ENCODE measurements at places on chromosomes 13 and 19.

DNA sequence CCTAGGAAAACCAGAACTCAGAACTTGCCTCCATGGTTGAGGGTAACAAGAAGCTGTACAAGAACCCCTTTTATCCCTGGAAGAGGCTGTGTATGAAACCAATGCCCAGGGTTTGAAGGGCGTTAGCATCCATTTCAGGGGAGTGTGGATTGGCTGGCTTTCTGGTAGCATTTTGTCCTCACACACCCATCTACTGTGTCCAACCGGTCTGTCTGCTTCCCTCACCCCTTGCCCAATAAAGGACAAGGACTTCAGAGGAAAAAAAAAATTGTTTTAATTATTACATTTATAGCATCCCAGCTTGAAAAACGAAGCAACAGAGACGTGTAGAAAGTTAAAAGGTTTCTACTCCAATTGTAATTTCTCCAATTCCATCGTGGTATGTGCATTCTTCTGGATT lies 2.7 kb upstream of the CYP4F8 start:
- no peak for DNase-seq

DNA sequence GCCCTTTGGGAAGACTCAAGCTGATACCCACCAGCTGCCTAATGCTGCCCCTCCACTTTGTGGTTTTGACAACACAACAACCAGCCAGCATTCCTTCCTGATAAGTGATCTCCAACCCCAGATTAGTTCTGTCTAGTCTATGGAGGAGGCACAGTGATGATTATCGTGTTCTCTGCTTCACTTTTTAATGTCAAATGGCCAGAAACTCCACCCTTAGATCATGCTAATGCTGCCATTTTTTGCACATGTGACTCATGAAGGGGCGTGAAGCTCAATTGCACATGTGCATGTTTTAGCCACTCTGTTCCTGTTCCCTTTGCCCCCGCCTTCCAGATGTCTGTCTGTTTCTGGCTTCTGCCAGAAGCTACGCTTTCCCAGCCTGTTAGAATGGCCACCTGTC lies 199.8 kb downstream of the COG6 start:
- DNase-seq: no peak

GRCh38 chr13:105334211-105334610 lies 1201.3 kb downstream of the EFNB2 start:
- DNase-seq: peak; percentile 71

GRCh38 chr13:32409561-32410421 lies 18.1 kb downstream of the N4BP2L1 start:
- DNase-seq: peak; percentile 66

DNA sequence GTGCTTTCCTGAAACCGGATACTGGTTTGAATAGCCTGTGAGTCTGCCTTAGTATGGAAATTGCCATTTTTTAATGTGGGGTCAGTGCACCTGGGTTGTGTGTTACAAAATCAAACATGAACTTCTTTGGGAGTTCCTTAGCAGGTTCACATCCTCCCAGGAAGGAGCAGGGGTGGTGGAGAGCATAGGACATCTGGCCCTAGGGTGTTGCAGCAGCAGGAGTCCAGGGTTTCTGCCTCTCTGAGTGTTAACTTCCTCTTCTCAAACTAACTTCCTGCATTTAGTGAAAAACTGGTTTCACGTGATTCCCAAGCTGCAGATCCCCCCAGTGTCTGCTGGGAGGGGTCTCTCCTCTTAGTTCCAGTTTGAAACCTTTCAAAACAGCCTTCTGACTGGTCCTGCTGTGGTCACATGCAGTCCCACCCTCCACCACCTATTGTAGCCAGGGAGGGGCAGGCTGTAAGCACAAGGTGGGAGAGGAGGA lies 7.2 kb downstream of the RNASEH2B start:
- DNase-seq: no peak

DNA sequence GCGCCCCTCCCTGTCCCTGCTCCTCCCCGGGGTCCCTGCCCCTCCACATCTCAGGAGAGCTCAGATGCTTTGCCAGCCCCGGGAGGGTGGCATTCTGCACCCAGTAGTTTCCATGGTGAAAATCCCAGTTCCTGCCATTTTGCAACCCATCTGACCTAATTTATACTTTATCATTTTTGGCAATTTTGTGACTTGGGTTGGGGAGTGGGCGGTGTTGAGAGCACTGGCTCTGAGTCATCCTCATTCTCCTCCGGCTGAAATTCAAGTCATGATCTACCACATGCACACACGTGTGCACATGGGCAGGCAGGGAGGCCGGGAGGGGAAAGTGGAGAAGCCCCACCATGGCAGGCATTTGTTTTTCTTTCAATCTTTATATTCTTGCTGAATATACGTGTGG lies 208.6 kb downstream of the URI1 start:
- no peak for DNase-seq

GRCh38 chr13:93882086-93882651 lies 597.3 kb downstream of the DCT start:
- DNase-seq: no peak

DNA sequence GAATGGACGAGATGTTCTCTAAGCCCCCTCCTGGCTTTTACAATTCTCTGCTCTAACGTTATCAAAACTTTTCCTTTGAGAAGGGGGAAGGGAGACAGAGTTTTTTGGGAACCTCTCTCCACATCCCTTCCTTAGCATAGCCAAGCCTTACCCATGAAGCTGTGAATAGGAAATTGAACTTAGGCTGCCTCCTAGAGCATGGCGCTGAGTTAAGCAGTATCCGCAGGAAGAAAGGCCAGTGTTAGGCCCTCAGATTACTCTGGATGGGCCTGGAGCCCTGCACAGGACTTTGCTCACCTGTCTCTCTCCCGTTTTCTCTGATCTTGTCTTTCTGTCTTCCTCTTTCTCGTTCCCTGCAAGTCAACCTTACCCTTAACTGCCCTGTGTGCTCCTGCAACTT lies 39.6 kb downstream of the CYP2B6 start:
- no peak for DNase-seq

- DNase-seq: no peak
Measured at GRCh38 chr13:40518481-40518882, 148.0 kb downstream of the FOXO1 start.

DNA sequence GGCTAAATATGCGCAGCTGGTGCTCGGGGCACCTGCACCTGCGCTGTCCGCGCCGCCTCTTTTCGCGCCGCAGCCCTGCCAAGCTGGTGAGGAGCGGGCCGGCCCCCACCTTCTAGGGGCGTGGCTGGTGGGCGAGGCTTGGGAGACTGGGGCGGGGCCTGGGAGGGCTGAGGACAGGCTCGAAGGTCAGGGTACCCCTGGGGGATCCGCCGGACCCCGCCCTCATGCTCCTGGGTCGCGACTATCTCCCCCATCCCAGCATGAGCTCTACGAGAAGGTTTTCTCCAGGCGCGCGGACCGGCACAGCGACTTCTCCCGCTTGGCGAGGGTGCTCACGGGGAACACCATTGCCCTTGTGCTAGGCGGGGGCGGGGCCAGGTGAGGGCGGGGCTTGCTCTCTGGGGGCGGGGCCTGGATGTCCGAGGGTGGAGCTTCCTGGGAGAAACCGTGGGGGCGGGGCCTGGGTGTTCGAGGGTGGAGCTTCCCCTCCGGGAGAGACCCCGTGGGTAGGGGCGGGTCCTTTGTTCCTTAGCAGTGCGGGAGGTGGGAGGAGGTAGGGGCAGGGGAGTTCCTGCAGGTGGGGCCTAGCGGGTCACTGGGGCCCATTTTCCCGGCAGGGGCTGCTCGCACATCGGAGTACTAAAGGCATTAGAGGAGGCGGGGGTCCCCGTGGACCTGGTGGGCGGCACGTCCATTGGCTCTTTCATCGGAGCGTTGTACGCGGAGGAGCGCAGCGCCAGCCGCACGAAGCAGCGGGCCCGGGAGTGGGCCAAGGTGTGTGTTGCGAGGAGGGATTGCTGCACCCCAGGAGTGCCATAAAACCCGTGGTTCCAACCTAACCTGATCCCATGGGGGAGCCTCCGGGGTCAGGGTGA lies 19.7 kb downstream of the PNPLA6 start:
- DNase-seq: no peak

DNA sequence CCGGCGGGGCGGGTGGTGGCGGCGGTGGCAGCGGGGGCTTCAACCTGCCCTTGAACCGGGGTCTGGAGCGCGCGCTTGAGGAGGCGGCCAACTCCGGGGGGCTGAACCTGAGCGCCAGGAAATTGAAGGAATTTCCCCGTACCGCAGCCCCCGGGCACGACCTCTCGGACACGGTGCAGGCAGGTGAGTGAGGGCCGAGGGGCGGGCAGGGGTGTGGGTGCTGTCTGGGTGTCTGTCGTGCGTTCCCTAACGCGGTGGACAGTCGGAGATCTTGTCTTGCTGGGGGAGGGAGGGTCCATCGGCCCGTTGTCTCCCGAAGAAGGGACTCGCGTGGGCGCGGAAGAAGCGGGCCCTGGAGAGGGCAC lies 533 bp downstream of the LRCH1 start:
- DNase-seq: no peak

DNA sequence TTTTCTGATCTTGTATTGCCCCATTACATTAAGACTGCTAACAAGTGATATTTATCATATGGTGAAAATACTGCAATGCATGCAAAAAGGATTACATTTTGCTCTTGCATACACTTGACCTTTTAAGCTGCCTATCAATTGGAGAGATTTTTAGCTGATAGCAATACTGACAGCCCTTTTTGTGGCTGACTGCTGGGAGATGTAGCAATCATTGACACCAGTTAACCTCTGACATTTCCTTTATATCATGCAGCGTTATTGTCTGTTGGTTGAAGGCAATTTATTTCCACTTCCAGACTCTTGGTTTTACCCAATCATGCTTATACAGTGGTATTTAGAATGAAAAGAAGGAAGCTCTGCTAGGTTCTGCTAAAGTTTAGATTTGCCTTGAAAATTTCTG lies 364.0 kb downstream of the LMO7 start:
- no peak for DNase-seq

GRCh38 chr13:73943137-73943964 lies 190.9 kb downstream of the KLF12 start:
- DNase-seq: no peak

DNA sequence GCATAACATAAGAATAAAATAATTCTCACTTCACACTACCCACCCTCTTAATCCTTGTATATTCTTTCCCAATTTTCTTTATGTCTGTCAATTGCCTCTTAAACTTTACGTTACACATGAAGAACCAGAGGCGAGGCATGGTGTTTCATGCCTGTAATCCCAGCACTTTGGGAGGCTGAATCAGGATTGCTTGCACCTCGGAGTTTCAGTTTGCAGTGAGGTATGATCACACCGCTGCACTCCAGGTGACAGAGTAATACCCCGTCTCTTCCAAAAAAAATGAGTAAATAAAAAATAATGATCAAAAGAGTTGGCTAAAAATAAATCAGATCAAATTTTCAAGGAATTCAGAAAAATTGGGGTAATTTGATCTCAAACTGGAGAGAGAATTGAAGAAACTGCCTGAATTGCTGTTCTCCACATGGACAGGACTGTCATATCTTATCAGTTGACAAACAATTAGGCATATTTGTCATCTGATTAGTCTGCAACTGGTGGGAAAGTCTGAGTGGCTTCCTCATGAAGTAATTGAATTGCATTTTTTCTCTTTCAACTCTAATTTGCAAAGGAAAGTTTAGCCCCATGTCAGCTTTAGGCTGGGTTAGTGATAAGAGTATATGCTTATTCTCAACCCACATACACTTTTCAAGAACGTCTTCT lies 302.9 kb downstream of the ITGBL1 start:
- no peak for DNase-seq

GRCh38 chr19:1214862-1215731 lies 9.5 kb downstream of the STK11 start:
- no peak for DNase-seq

DNA sequence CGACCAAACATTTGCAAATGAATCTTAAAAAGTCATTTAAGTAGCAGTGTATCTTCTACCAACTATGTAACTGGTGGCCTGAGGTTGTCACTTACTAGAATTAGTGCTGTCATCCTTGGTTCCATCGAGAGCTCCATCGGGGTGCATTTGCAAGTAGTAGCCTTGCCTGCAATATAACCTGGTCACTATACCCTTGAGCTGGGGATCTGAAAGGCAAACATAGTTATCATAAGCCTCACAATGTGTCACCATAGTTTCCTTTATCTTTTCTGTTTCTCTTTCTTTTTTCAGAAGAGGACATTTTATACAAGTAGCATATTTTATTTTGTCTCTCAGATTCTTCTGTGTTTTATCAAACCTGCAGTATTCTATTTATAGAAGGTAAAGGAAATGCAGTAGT lies 422.6 kb downstream of the ITGBL1 start:
- no peak for DNase-seq

DNA sequence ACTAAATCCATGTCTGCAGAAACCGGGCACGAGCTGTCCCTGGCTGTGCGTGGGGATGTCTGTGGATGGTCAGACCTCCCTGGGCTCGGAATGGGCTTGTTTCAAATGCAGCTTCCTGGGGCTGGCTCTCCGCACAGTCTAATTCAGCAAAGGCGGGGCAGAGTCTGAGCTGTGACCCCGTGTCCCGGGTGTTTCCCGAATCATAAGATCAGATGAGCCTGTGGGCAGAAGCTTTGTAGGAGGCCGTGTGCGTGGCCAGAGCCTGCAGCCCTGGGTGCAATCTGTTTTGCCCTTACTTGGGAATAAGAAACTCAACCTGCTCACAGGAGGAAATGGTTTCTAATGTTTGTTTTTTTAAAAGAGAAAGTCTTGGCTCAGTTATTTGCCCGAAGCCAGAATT lies 13.9 kb upstream of the GNA11 start:
- DNase-seq: no peak

DNA sequence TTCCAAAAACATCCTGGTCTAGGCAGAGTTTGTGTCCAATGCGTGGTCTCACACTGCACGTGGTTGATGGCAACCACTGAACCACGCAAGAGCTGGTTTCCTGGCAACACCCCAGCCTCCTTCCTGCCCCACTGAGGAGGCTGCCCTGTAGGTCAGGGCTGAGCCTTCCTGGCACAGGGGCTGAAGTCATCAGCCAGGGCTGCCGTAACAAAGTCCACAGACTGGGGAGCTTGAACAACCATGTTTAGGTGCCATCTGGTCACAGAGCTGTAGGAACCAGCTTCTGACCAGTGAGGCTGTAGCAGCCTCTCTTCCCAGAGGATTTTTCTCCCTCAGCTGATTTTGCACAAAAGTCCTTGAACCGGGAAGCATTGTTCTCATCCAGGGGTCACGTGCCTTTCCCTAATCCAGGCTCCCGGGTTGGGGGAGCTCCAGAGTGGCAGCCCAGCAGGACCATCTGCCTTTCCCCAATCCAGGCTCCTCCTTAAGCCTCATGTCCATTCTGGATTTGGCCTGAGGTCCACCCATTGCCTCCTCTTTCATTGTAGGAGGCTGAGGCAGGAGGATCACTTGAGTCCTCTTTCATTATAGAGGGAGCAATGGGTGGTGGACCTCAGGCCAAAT lies 53.9 kb downstream of the CHST8 start:
- DNase-seq: no peak
